DMS153 (cell line): ENCODE measurements at places on chromosomes 2 and 18.

DNA sequence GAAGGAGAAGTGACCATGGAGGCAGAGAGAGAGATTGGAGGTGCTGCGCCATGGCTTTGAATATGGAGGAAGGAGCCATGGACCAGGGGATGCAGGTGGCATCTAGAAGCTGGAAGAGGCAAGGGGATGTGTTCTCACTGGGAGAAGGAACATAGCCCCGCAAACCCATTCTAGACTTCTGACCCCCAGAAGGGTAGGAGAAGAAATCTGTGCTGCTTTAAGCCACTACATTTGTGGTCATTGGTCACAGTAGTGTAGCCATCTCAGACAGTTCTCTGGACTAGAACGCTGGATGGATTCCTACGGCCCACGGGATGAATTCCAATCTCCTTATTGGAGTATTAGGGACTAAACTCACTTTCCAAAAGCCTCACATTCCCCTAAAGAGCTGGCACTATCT is 67.8 kb downstream of the PTGR3 start:
- DNase-seq: no peak

DNA sequence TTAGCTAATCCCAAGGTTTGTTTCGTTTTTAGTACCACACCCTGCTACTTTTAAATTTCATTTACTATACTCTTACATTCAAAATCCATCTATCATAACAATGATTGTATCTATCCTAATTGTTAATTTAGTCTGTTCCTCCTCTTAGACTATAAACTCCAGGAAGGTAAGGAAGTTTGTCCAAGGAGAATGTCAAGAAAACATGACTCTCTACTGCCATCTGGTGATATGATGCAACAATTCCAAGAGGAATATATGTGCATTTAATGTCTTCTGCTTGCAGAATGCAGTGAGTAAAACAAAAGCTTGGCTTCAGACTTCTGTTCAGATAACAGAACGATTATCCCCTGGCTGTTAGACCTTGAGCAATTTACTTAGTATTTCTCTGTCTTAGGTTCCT is 1267.1 kb downstream of the LRP1B start:
- DNase-seq: peak; percentile 42

DNA sequence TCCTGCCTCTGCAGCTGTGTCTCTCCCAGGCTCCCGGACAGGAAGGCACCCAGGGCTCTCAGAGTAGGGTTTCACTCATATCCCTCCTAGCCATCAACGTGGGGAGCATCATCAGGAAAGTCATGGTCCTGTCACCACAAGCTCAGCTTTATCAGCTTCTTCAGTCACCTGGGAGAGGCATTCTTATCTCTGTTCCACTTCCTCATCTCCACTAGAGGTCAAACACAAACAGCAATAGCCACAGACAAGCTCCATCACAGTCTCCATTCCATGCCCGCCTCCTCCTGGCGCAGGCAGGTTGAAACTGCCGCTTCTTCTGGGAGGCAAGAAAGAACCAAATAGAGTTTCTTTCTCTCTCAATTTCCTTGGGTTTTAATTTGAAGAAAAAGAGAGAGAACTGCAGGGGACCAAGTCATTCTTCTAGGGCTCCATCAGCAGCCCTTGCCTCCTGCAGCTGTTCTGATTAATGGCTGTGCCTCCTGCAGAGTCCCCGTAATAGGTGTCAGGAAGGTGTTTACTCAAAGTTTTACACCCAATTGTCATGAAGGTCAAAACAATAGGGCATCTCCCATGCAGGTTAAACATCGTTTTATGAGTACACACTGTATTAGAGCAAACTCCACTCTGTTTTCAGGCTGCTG is 377.9 kb downstream of the TMEM182 start:
- DNase-seq: no peak

- no peak for DNase-seq
These were observed 34.9 kb downstream of the EN1 start for GRCh38 chr2:118812552-118812951.

DNA sequence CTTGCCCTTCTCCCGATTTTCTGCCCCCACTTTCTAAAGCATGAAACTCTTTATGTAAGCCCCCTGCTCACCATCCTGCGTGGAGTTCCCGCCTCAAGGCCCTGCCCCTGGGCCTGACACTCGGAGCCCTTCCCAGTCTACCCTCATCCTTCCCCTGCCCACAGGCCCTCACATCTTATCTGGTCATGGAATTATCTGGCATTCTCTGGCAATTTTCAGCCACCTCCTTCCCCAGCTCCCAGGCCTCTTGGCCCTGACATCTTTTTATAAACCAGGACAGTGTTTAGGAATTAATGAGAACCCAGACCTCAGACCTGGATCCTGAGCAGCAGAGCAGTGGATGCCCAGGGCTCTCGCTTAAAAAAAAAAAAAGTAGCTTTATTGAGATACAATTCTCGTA is 61.7 kb downstream of the BOLA3 start:
- DNase-seq: no peak

GRCh38 chr18:44569391-44570055 is 111.2 kb upstream of the SETBP1 start:
- DNase-seq: no peak

DNA sequence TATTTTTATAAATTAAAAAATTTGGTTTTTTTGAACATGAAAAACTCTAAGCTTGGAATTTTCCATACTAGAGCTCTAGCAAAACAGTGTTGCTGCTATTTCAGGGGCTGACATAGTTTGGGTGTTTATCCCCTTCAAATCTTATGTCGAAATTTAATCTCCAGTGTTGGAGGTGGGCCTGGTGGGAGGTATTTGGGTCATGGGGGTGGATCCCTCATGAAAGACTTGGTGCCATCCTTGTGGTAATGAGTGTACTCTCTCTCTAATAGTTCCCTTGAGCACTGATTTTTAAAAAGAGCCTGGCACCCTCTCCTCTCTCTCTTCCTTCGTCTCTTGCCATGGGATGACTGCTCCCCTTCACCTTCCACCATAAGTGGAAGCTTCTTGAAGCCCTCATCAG is 244.6 kb upstream of the UBE2E3 start:
- no peak for DNase-seq

GRCh38 chr2:8234757-8235374 is 447.0 kb upstream of the ID2 start:
- DNase-seq: peak; percentile 65

DNA sequence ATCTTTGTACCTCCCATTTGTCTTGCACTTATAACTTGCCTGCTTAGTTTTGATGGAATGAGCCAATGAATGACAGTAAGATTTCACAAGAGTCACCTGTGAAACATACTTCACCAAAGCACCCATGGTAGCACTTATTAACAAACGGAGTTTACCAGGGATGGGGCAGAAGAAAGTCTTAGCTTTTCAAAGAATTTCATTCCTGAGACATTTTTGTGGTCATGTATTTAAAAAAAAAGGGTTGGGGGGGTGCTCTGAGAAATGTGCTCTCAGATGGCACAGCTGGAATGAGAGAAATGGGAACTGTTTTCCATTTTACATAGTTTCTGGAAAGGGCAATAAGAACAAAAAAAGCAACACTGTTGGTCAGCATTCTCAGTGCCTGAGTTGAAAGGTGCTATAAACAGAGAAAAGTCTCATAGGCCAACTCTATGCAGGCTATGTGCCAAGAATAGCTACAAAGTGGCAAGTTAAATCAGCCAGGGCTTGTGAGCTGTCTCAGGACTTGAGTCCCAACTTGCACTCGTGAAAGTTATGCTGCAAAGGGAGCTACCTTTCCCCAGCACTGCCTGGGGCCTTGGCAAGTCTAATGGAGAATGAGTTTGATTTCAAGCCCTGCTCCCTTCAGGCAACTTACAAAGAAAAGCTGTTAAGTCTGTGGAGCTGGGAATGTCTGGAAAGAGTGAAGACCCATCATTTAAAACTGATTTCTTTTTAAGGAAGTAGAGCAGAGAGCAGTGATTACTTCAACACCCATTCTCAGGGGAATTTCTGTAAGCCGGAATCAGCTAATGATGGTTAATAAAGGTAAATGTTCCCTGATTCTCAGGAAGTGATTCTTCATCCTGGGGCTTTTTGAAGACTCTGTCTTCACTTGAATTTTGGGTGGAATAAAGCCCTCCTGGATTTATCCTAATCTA is 170.6 kb downstream of the SLC8A1 start:
- DNase-seq: no peak

DNA sequence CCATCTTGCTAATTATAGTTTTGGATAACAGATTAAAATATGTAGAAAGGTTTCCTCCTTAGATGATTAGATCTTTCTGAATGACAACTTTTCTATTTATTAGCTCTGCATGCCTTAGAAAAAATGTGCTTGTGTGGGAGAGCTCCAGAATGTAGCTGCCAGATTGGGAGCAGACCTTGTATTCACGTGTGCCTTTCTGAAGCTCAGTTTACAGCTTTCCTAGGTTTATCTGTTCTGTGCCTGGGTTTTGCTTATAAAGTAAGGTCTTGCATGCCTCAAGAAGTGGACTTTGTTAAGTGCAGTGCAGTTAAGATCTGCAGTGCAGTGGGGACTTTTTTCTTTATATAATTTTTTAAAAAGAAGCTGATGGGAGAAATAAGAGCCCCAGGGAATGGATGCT is 179.0 kb downstream of the DCC start:
- no peak for DNase-seq

DNA sequence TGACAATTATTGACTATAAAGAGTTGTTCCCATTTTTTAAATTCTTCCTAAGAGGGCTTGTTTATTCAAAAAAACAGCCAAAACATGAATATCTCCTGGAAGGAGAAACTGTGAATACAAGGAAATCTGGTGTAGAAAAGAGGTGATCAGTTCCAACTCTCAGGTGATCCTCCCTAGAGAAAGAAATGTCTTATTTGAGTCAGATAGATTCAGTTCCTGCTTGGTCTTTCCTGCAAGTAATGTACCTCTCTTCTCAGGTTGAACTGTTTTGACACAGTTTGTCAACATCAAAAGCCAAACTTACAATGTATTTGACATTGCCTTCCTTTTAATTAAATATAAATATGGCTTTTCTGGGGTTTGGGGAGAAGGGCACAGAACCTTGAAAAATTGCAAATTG is 567.4 kb downstream of the ARHGAP15 start:
- DNase-seq: no peak

DNA sequence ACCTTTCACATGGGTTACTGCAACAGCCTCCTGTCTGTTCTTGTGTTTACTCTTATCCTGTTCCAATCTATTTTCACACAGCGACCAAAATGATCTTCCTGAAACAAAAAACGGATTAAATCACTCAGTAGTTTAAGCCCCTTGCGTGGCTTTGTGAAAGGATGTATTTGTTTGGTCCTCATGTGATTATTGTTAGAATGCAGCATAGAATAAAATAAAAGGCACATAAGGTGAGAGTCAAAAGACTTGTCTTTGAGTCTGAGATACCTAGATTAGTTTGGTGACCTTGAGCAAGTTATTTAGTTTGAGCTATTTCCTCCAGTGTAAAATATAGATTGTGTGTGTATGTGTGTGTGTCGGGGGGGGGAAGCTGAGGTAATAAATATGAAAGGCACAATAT is 72.4 kb downstream of the EML4 start:
- DNase-seq: no peak

GRCh38 chr2:216371721-216372702 is at the start of gene MARCHF4:
Gene MARCHF4, minus strand, starts transcription at chr2:216372483. Its CDS starts 2,223 bp downstream, at chr2:216370260.
- peak; percentile 82 for DNase-seq

GRCh38 chr2:219542931-219543595 is 546 bp downstream of the CHPF start:
- no peak for DNase-seq
